ENCODE measurements at places on chromosomes 1 and 21.

GRCh38 chr1:3307359-3307758 lies 147.1 kb upstream of the ARHGEF16 start:
- no peak for DNase-seq

DNA sequence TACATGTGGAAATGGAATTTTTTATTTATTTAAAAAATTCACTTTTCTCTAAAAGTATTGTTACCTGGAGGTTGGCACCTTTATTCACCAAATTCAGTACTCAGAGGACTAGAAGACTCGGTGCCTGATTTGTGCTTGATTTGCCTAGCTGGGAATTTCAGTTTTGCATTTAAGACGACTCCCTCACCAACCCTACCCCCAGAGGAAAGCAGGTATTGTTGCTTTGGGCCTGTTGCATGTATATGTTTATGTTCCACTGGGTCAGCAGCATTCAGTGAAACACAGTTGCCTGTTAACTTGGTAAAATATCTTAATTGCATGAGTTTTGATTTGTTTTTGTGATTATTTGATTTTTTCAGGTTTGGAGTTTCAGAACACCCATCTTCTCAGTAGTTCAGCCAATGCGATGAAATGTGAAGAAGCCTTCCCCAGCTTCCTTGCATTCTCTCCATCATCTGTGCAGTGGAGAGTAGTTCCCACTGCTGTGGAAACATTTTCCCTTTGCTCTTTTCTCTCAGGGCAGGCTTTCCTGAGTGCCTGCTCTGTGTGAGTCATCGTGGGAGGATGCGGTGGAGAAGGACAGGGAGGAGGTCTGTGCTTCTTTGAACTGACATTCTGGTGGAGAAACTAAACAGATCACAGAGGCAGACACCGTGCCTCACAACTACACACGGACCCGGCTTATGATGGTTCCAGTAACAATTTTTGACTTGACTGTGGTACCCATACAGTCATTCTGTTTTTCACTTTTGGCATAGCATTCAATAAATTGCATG lies 6.4 kb downstream of the ADARB1 start:
- DNase-seq, result no peak

- peak; percentile 25 for DNase-seq
Measured at GRCh38 chr21:34745557-34746255, 76.9 kb downstream of the CLIC6 start.

DNA sequence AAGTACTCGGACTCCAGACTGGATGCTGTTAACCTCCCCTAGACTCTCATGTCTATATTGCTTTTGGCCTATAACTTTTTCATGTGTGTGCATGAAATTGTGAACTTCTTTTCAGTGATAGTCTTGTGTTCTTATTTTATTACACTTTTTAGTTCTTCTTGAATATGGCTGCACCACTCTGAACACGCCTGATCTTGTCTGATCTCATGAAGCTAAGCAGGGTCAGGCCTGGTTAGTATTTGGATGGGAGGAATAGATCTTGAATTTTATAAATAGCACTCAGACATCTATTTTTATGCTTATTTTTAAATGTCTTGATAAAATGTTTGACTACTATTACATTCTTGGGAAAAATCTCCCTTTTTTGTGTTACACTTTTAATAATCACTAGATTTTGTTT lies 22.4 kb downstream of the TCP10L start:
- DNase-seq, result no peak

DNA sequence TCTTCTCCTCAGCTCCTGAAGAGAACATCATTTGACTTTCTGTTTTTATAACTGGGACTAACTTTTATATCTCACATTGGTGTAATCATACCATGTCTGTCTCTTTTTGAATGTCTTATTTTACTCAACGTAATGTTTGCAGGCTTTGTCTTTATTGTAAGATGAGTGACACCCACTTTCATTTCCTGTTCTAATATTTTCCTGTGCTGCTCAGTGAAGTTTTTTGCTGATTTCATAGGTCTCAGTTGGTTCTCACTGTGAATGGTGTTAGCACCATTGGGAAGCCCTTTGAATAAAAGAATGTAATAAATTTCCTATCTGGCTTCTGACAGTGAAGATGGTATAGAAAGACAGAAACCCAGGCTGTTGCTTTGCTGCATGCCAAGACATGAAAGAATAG lies 84.0 kb downstream of the RAVER2 start:
- no peak for DNase-seq

DNA sequence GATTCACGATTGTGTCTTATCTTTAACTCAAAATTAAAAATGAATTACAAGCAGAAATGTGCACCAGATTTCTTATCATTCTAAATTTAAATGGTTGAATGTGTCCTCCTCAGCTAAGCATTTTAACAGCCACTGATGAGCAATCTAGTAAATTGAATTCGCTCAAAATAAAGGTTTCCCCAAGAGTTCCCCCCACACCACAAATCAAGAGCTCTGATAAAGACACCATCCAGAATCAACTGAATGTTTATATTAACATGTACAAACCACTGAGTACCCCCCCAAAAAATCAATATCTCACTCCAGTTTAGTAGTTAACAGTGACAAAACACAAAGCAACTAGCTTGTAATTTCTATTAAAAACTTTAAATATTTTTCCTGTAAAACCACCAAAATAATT lies 1.9 kb downstream of the GPBP1L1 start:
- no peak for DNase-seq

- no peak for DNase-seq
Measured at GRCh38 chr1:19460535-19461219, 24.7 kb downstream of the CAPZB start.

GRCh38 chr1:75632350-75632949 lies 21.5 kb upstream of the SLC44A5 start:
- no peak for DNase-seq

- no peak for DNase-seq
Measured at GRCh38 chr1:51736702-51737101, 119.8 kb downstream of the OSBPL9 start.

DNA sequence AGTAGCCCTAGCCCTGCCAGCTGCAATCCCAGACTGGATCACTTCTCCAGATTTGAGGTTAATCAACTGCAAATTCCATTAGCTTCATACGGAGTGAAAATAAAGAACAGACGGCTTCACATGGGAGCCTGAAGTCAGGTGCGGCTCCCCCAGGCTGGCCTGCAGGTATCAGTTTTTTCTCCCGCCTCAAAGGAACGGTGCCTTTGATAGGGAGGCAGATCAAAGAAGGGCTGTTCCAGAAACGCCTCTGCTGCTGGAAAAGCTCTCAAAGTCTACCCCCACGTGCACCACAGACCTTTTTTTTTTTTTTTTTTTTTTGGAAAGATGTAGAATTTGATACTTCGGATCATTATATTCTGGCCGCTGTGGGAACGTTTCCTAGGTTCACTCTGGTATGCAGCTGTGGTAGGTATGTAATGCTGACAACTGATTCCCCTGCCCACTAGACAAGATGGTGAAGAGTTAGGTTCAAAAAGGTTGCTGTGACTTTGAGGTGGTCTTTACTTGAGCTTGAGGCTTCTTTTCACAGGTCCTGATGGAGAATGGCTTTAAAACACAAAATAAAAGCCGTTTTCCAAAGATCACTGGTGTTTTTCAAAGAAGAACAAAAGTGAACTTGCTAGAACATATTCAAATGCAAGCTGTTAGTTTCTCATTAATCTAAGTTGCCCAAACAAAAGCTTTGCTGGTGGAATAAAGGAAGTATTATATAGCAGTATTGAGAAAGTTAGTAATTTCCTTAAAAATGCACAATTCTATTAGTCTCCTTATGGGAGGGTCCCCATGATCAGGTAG lies 189.0 kb upstream of the NFIA start:
- DNase-seq, result no peak

GRCh38 chr1:39021426-39021825 lies 4.7 kb upstream of the NDUFS5 start:
- no peak for DNase-seq

GRCh38 chr1:15314328-15315281 lies 67.6 kb downstream of the FHAD1 start:
- no peak for DNase-seq

- DNase-seq, result no peak
Measured at GRCh38 chr1:46622344-46622743, 5.7 kb upstream of the MOB3C start.

DNA sequence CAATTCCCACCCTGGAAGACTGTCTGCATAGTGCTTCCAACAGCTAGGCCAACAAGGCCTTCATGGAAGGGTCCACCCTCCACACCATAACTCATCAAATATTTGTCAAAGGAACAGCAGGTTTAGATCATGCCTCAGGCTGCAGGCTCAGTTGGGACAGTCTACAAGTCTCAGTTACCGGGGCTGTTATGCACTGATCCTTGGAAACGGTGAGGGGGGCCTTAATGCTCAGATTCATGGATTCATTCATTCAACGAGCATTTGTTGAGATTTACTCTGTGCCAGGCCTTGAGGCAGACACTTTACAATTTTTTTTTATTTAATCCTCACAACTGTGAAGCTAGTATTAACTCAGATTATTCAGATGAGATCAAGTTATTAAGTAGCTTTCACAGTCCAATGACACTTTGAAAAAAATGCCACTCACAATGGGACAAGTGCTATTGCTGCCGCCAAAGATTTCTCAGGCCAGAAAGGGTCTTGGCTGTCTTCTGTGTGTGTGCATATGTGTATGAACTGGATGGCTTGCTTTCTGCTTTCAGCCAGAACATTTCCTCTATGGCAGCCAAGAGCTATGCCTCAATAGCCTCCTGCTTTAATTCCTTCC lies 8.9 kb upstream of the C1orf216 start:
- DNase-seq, result no peak

DNA sequence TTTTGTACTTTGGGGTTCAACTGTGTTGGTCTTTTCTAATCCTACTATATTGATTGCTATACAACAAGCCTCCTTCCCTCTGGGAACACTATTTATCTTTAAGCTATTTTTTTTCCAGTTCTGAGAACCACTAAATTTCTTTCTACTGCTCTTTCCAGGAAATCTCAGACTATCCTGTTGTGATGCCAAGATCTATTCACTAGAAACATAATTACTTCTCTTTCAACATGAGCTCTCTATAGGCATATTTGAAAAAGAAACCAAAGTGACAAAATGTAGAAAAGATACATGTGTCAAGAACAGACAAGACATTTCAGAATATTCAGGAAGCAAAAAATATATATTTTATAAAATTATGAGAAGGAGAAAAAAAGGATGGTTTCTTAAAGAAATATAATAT lies 82.9 kb downstream of the SLC44A5 start:
- no peak for DNase-seq

DNA sequence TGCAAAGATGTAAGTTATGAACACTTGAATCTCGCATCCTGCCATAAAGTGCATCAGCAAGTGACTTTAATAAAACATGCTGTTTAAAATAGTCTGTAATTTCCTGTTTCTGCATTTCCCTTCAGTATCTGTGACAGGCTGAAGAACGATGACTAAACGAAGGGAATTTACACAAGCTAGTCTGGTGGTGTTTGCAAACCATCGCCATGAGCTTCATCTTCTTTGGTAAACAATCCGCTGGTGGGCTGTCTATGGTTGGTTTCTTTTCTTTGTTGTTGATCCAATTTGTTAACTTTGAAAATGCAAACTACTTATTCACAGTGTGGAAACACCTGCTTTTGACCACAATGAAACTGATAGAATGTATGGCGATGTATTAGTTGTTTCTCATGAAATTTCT lies 13.9 kb downstream of the SERTAD4 start:
- DNase-seq, result no peak

DNA sequence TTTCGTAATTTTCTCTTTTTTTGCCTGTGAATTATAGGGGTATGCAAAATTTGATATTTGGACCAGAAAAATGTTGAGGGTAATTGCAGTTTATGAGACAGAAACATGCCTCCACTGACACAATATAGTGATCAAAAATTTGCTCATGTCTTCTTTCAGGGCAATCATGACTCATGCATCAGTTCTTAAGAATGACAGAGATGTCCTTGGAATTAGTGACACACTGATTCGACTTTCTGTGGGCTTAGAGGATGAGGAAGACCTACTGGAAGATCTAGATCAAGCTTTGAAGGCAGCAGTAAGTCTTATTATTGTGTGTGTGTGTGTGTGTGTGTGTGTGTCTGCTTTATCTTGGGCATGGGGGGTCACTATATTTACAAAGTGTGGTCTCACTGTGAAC lies 27.5 kb downstream of the CTH start:
- no peak for DNase-seq

DNA sequence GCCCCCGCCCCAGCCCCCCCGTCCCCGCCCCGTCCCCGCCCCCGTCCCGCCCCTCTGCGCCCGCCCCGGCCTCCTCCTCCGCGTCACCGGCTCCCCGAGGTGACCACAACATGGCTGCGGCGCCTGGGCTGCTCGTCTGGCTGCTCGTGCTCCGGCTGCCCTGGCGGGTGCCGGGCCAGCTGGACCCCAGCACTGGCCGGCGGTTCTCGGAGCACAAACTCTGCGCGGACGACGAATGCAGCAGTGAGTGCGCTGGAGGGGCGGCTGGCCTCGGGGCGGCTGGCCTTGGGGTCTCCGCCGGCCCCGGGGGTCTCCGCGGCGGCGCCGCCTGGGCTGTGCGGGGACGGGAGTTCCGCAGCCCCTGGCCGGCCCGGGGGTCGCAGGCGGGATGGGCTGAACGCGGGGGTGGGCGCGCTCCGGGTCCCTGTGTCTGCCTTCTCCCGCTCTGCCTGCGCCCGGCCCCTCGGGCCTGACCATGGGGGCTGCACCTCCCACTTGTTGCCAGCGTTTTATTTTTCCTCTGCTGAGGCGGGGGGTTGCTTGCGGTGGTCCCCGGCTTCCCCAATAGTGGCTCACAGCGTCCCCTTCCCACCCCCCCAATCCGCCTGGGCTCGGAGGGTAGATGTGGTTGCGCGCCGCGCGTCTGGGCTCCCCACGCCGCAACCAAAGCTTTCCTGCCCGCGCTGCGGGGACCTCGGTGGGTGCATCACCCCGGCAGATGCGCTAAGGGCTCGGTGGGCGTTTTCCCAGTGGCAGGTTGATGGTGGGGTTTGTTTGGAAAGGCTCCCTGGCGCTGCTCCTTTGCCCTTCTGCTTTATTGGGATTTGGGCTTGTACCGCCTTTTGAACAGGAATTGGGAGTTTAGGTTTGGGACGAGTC lies at the start of gene MIA3:
Gene MIA3 (plus strand): TSS at position 97 of the 879 bp plus-strand sequence. CDS start 14 bp downstream, at position 111.
- DNase-seq, result peak; percentile 23

DNA sequence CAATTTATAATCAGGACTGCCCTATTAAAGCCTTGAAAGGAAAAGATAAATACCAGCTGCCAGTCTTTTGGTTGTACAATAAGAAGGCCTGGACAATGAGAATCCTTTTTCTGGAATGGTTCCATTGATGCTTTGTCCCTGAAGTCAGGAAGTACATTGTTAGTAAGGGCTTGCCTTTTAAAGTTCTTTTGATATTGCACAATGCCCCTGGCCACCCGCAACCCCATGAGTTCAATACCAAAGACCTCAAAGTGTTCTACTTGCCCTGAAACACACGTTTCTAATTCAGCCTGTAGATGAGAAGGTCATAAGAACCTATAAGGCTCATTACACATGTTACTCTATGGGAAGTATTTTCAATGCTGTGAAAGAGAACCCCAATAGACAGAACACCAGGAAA lies 112.1 kb downstream of the OLFM3 start:
- no peak for DNase-seq

DNA sequence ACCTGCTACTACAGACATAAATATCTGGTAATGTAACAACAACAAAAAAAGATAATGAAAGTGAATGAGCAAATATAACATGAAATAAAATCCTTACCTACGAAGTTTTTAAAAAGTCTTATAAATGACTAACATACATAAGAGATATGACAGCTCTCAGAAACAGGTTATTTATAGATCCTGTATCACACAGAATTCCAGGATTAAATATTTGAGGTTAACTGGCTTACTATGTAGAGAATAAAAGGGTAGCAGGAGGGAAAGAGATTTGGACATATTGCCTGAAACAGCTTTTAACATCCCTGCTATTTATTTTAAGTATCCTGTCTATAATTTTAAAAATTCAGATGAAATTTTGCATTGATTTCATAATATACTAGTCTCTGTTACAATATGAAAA lies 16.3 kb downstream of the MYSM1 start:
- DNase-seq, result no peak

- DNase-seq, result no peak
Measured at GRCh38 chr21:25457411-25457810, 149.9 kb downstream of the MRPL39 start.
